ENCODE measurements at places on chromosomes 3 and 15.

DNA sequence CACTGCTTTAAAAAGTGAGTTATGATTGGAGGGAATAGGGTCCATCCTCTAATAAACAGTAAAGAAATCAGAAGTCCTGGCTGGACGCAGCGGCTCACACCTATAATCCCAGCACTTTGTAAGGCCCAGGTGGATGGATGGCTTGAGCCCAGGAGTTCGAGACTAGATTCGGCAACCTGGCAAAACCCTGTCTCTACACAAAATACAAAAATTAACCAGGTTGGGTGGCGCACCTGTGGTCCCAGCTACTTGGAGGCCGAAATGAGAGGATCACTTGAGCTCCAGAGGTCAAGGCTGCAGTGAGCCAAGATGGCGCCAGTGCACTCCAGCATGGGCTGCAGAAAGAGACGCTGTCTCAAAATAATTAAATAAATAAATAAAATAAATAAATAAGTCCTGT, 171.2 kb downstream of the POTEB3 start:
- no peak for DNase-seq
- H3K4me3 ChIP-seq, result no peak overlapping the region
- H3K27me3 ChIP-seq, result no peaks in the 10 kb centered on the region
- H3K36me3 ChIP-seq, result no peaks in the 10 kb centered on the region
- no peak overlapping the region for H3K27ac ChIP-seq
- H3K4me1 ChIP-seq, result no peaks in the 10 kb centered on the region

DNA sequence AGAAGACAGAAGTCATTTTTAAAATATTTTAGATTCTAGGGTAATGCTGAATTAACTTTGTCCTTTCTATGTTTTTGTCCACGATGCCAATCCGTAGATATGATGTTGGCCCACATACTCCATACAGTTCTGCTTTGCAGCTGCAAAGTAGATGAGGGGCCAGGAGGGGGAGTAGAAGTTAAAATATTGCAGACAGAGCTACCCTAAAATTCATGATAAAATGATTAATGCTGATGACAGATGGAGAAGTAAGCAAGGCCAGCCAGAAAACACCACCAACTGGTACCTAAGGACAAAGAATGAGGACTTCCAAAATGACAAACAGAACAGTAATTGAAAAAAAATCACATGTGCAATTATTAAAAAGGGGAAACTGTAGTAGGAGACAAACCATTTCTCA, 756.6 kb upstream of the ARPP21 start:
- no peaks in the 10 kb centered on the region for H3K36me3 ChIP-seq
- H3K4me1 ChIP-seq, result no peaks in the 10 kb centered on the region
- H3K4me3 ChIP-seq, result no peak overlapping the region
- H3K27me3 ChIP-seq, result no peaks in the 10 kb centered on the region

- peaks cover 6% of the 10 kb centered on the region for H3K4me1 ChIP-seq
- no peaks in the 10 kb centered on the region for H3K27me3 ChIP-seq
- no peak overlapping the region for H3K4me3 ChIP-seq
- no peak for DNase-seq
- H3K27ac ChIP-seq, result no peak overlapping the region
These were observed 60.0 kb upstream of the TRPC1 start for GRCh38 chr3:142663865-142664264.

- H3K4me1 ChIP-seq, result peaks cover 3% of the 10 kb centered on the region
- no peaks in the 10 kb centered on the region for H3K27me3 ChIP-seq
- DNase-seq, result no peak
These were observed 980 bp downstream of the PARP9 start for GRCh38 chr3:122562923-122563716.

GRCh38 chr3:11509173-11510000, 134.3 kb downstream of the VGLL4 start:
- no peak for DNase-seq
- H3K27me3 ChIP-seq, result no peaks in the 10 kb centered on the region
- peaks cover 31% of the 10 kb centered on the region for H3K4me1 ChIP-seq

DNA sequence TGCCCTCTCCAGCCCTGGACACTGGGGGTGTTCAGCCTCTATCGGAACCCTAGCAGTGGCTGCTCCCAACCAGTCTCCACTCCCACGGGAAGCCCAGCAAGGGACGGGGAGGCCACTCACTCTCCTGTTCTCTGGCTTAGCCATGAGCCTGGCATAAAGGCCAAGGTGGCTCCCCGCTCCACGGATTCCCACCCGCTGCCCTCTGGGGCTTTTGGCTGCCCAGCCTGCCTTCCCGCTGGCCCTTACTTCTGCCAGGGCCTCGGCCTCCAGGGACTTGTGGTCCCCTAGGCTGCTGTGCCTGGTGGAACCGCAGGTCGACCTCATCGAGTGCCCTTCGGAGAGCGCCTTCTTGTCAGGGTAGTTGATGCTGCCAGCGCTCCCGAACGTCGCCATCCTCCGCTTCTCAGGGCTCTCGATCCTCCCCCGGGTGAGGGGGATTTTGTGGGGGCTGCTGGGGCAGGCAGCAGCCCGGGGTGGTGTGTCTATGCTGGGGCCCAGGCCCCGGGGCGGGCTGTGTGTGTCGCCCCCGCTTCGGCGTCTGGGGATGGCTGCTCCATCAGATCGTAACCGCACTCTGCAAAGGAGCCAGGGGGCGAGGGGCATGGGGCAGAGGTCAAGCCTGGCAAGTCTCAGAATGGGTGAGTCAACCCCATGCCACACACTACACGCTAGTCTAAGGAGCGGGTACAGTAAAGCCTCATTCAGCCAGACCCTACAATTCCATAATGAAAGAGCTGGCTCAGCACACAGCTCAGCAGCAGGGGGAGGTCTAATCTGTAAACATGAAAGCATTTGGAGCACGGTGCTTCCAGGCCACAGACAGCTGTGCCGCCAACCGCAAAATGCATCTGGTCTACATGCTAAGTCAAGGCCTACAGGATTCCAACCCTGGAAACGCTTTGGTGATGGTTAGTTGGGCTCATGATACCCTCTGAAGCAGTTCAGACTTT, 27.3 kb upstream of the RAD18 start:
- H3K4me1 ChIP-seq, result no peaks in the 10 kb centered on the region

- no peak overlapping the region for H3K27ac ChIP-seq
- no peaks in the 10 kb centered on the region for H3K27me3 ChIP-seq
These were observed 19.2 kb downstream of the ANKDD1A start for GRCh38 chr15:64930778-64931371.

DNA sequence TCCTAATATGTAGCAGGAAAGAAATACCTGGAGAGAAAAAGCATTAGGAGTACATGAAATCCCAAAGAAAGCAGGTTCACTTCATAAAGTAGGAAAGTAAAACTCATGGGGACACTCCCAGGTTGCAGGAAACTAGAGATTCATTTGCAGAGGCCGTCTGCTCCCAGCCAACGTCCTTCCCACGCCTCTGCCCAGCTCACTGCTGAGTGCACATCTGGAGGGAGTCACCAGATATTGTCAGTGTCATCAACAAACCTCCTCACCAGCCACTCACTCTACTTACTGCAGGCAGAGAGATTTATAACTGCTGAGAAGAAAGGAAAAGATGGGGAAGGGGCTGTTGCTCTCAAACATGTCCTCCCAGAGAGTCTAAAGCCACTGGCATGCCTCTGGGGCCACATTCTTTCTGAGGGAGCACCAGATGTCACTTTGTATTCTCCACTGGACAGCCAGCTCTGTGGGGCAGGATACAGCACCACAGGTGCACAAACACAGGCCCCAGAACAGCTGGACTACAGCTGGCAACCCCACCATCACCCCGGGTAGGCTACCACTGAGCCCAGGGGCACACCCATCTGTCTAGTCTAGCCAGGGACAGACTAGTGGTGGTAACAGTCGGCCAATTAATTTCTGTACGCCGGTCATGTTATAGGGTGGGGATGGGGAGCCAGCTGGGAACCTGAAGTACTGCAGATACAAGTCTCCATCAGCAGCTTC, 64.5 kb downstream of the NPTN start:
- no peak overlapping the region for H3K4me3 ChIP-seq
- no peak overlapping the region for H3K27ac ChIP-seq
- peaks cover 8% of the 10 kb centered on the region for H3K36me3 ChIP-seq
- no peaks in the 10 kb centered on the region for H3K4me1 ChIP-seq
- H3K27me3 ChIP-seq, result no peaks in the 10 kb centered on the region

GRCh38 chr15:64851503-64851840, 9.8 kb downstream of the PLEKHO2 start:
- H3K4me1 ChIP-seq, result peaks cover 2% of the 10 kb centered on the region
- no peak overlapping the region for H3K27ac ChIP-seq
- DNase-seq, result no peak
- H3K27me3 ChIP-seq, result no peaks in the 10 kb centered on the region

- H3K27ac ChIP-seq, result no peak overlapping the region
- no peak for DNase-seq
- no peak overlapping the region for H3K4me3 ChIP-seq
These were observed 62.7 kb downstream of the UBP1 start for GRCh38 chr3:33377489-33377888.

DNA sequence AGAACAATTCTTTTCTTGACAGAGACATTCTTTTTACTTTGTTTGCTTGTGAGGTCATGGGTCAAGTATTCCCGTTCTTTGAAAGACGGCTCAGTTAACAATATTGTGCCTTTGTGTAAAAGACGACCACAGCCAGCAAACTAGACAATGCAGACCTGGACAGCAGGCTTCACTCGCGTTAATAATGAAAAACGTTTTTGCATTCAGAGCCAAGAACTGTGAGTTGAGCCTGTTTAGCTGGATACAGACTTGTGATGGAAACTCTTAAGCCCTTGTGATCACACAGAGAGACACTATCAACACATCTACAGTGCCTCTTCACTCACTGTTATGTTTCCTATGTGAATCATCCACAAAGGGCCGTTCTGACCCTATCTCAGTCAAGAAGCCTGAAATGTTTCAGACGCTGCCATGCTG, 37.3 kb upstream of the CMTM7 start:
- no peak for DNase-seq
- H3K4me1 ChIP-seq, result no peaks in the 10 kb centered on the region
- no peaks in the 10 kb centered on the region for H3K36me3 ChIP-seq
- H3K27ac ChIP-seq, result no peak overlapping the region
- no peak overlapping the region for H3K4me3 ChIP-seq

DNA sequence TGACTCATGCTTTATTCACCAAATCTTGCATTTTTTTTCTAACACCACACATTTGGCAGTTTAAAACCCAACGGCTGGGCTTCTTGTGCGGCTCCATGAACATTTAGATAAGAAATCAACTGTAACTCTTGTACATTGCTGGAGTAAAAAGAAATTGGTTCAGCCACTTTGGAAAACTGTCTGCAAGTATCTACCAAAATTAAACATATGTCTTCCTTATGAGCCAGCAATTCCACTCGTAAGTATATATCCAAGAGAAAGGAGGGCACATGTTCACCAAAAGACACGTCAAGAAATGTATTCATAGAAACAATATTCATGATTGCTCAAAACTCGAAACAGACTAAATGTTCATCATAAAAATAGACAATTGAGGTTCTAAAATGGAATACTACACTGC, 291.9 kb upstream of the POU1F1 start:
- H3K27ac ChIP-seq, result no peak overlapping the region
- H3K4me1 ChIP-seq, result no peaks in the 10 kb centered on the region
- no peak overlapping the region for H3K4me3 ChIP-seq
- H3K27me3 ChIP-seq, result no peaks in the 10 kb centered on the region

GRCh38 chr15:64193971-64194370, 31.1 kb upstream of the PPIB start:
- H3K27me3 ChIP-seq, result no peaks in the 10 kb centered on the region
- no peak for DNase-seq
- no peak overlapping the region for H3K27ac ChIP-seq
- no peaks in the 10 kb centered on the region for H3K4me1 ChIP-seq
- no peaks in the 10 kb centered on the region for H3K36me3 ChIP-seq

DNA sequence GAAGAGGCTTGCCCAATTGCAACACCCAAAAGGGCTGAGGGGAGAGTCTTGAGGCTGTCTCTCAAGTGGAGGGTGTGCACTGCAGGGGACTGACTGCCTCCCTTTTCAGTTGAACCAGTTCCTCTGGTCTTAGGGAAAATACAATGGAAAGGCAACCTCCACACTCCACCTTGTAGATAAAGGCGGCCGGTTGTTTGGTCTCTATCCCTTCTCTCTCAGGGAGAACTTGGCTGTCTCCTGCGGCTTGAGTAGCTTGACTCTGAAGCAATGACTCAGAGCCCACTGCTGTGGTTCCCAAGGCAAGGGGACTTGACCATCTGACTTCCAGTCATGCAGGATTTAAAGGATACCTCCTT, 143.2 kb upstream of the UMPS start:
- DNase-seq, result no peak
- H3K27me3 ChIP-seq, result peaks cover 33% of the 10 kb centered on the region
- no peaks in the 10 kb centered on the region for H3K4me1 ChIP-seq
- H3K36me3 ChIP-seq, result no peaks in the 10 kb centered on the region
- no peak overlapping the region for H3K27ac ChIP-seq
- no peak overlapping the region for H3K4me3 ChIP-seq

DNA sequence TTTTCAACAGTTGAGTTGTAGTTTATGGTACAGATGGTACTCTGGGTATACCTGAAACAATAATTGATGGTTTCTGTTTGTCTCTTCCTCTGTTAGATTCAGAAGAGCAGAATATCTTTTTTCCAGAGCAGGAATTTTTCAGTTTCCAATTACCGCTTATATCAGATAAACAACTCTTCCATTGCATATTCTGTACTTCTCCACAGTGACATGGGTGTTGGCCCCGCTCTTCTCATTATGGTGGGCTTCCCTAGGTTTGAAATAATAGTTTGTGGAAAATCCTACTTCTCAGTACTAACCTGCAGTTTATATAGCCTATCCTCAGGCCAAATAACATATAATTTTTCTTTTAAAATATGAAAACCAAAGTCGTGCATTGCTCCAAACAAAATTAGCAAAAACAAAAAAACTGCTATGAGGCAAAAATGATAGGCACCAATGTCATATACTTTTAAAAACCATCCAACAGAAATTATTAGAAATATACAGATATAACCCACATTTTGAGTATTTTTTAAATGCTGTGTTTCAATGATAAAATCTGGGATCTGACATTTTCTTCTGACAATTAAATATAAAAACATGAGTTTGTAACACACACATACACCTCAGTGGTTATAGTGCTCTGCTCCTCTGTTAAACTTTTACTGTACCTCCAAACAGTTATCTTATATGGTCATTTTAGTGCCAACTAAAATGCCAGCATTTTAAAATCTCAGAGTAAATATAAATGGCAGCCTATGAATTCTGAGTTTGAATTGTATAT, 56.8 kb downstream of the CMSS1 start:
- H3K4me3 ChIP-seq, result peak overlapping the region; percentile 58
- no peaks in the 10 kb centered on the region for H3K27me3 ChIP-seq
- peaks cover 18% of the 10 kb centered on the region for H3K4me1 ChIP-seq
- H3K27ac ChIP-seq, result peak overlapping the region; percentile 9

DNA sequence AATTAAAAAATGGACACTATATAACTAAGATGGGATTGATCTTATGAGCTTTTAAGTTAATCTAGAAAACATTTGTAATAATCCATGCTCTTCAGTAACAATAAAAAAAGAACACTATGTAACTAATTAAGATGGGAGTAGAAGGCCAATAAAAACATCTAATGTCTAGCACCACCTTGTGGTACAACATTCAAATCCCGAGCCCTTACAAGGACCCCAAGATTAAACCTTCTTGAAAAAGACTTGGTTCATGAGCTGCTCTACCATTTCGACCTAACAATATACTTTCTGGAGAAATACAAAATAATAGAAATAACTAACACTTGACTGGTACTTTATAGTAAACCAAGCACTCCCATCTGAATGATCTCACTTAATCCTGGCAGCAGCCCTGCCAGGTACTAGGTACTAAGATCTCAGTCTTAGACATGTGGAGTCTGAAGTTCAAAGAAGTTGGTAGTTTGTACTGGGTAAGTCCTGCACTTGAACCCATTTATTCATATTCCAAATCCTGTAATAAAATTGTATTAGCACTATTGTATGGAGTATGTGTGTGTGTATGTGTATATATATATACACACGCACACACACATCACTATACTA, 21.8 kb downstream of the METTL6 start:
- H3K4me3 ChIP-seq, result no peak overlapping the region
- H3K27ac ChIP-seq, result no peak overlapping the region
- H3K27me3 ChIP-seq, result no peaks in the 10 kb centered on the region
- no peaks in the 10 kb centered on the region for H3K36me3 ChIP-seq
- DNase-seq, result no peak
- no peaks in the 10 kb centered on the region for H3K4me1 ChIP-seq
